ENCODE measurements at places on chromosomes 1 and 21. TPM values are rescaled to one million over a fixed set of nuclear protein-coding genes. Genes with fewer than 3 reads are reported as not detected.

The PTPN14 gene
- total RNA-seq, result 58.9 TPM

The FCAMR gene
- total RNA-seq, result not detected

The RNU1-2 gene
- under 0.01 TPM for total RNA-seq

The PGLYRP3 gene
- not detected for total RNA-seq

The CELA2A gene
- not detected for total RNA-seq

- no peak for DNase-seq
Measured at GRCh38 chr21:44749759-44750674, 38.6 kb upstream of the TSPEAR start.

GRCh38 chr21:34348890-34349519, 14.8 kb upstream of the KCNE2 start:
- DNase-seq, result no peak

The TAL1 gene
- total RNA-seq, result 37.9 TPM

DNA sequence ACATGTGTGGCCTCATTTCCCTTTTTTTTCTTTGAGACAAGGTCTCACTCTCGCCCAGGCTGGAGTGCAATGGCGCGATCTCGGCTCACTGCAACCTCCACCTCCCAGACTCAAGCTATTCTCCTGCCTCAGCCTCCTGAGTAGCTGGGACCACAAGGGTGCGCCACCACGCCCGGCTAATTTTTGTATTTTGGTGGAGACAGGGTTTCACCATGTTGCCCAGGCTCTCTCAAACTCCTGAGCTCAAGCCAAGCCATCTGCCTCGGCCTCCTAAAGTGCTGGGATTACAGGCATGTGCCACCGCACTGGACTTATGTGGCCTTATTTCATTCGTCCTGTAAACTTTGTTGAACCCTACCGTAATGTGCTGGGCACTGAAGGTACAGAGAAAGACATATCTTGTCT, 569 bp upstream of the WARS2 start:
- DNase-seq, result no peak

DNA sequence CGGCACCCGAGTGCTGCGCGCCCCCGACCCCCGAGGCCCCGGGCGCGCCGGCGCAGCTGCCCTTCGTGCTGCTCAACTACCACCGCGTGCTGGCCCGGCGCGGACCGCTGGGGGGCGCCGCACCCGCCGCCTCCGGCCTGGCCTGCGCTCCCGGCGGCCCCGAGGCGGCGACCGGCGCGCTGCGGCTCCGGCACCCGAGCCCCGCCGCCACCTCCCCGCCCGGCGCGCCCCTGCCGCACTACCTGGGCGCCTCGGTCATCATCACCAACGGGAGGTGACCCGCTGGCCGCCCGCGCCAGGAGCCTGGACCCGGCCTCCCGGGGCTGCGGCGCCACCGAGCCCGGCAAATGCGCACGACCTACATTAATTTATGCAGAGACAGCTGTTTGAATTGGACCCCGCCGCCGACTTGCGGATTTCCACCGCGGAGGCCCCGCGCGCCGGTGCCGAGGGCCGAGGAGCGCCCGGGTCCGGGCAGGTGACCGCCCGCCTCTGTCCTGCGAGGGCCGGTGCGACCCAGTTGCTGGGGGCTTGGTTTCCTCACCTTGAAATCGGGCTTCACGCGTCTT, 49.0 kb downstream of the SIM2 start:
- DNase-seq, result no peak

GRCh38 chr1:94646141-94646643, 104.6 kb upstream of the F3 start:
- DNase-seq, result no peak

GRCh38 chr1:168591066-168591465, 14.7 kb downstream of the XCL1 start:
- DNase-seq, result no peak

- no peak for DNase-seq
Measured at GRCh38 chr21:25626757-25627156, 12.3 kb upstream of the JAM2 start.

DNA sequence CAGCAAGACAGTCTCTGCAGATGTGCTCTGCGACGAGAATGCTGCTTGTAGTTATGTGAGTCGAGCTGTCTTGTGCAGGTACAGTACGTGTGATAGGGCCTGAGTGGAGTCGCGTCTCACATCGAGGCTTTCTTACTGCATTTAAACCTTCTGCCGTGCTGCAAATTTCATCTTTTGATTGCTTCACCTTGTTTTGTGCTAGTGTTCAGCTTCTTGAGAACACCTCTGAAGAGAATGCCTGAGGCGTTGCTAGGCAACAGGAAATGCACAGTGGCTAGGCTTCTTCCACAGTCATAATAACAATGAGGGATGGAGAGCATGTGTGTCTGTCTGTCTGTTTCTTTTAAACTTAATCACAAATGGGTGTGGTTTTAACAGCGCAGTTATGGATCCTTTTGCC, 52.9 kb downstream of the MRPS6 start:
- no peak for DNase-seq

The AMIGO1 gene
- total RNA-seq, result 2.4 TPM

DNA sequence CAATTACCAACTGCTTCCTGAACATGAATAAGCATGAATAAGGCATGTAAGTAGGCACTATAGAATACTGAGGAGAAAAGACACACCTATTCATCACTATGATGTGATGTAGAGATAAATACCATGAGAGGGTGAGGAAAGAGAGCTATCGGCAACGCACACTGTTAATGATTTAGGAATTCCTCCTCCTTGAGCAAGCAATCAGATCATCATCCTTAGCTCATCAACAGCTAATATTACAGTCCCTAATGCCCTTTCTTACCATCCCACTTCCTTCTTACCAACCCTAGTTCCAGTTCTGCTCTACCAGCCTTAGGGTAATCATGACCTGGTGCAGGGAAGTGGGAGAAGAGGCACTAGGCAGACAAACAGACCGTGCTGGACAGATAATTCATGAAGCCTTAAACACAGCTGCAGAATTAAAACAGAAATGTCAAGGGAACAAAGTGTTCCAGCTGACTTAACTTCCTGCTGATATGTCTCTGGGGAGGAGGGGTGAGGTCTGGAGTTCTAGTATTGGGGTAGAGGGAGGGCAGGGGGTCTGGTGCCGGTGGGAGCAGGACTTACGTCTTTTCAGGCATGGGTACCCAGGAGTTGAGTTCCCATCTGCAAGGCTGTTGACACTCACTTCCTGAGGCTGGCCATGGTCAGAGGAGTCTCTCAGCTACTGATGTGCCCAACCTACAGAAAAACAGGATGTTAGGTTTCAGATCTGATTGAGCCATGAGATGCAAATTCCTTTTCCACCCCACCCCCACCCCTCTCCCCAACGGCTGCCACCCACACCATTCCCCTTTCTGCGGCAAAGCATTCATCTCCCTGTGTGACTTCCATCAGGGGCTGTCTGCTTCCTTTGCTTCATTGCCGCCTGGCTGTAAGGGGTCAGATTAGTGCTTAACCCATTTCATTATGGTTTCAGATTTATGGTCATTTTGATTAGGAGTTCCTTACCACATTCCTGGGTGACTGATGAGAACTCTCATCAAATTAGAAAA, 12.6 kb upstream of the RCSD1 start:
- no peak for DNase-seq

The OR2G6 gene
- total RNA-seq, result not detected

DNA sequence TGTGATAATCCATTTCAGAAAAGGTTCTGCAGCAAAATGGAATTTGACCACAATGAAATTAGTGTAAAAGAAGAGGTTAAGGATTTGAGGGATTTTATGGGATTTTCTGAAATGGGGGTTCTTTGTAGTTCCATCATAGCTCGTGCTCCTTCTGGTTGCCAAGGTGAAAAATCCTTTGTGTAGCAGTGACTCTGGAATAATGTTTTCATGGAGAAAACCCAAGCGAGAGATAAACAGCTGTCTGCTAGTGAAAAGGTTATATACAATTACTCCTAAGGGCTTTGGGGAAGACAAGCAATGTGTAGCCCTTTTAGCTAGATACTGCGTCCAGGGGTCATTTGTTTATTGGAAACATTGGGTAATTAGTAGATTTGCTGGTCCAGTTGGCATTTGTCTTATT, 453.2 kb upstream of the DEPDC1 start:
- DNase-seq, result no peak

GRCh38 chr1:31667065-31667785, 22.5 kb upstream of the PEF1 start:
- DNase-seq, result no peak

The CYP4A11 gene
- not detected for total RNA-seq

- DNase-seq, result no peak
Measured at GRCh38 chr1:200211157-200211556, 183.6 kb downstream of the NR5A2 start.

- DNase-seq, result peak; percentile 52
Measured at GRCh38 chr21:38306433-38307141, 49.8 kb downstream of the KCNJ15 start.

DNA sequence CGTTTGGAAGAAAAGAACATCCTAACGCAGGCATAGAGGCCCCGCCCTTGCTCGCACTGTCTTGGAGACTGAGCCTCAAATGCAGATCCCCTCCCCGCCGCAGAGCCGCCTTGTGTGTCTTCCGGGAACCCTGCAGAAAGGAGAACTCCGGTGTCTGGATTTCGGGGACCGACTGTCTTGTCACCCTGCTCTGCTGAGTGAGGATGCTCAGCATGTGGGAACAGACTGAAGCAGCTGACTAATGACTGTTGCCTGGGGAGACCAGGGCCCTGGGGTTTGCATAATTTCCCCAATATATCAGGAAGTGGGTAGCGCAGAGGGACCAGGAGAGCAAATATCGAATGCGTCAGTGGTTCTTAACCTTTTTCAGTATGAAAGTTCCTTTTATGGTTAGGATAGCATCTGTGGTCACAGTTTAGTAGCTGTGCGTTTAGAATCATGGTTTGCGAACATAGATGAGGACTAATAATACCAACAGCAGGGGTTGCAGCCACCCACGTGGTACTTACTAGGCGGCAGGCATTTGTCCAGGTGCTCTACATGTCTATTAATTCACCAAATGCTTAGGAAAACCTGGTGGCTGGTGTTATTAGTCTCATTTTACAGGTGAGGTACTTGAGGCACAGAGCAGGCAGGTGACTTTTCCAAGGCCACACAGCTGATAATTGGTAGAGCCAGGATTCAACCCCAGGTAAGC, 14.3 kb downstream of the GPR137B start:
- no peak for DNase-seq

DNA sequence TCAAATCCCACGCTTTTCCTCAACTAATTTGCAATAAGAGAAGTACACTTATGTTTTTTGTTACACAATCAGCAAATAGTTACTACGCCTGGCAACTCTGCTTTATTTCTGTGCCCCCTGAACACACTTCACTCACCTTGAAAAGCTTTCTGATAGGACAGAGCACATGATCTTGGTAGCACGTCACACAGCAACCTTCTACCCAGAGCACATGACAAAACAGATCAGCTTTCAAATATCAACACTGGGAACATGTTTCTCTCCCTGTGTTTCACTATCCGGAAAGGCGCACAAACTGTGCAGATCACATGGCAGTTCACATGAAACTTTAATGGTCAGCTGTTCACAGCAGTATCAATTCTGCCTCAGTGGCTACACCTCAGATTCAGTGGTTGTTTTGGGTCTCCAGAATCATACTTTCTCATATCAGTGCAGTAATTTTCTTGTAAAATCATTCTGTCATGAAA, 2.2 kb downstream of the SLC19A2 start:
- no peak for DNase-seq

- no peak for DNase-seq
Measured at GRCh38 chr1:65432918-65433317, 12.4 kb downstream of the LEPR start.

DNA sequence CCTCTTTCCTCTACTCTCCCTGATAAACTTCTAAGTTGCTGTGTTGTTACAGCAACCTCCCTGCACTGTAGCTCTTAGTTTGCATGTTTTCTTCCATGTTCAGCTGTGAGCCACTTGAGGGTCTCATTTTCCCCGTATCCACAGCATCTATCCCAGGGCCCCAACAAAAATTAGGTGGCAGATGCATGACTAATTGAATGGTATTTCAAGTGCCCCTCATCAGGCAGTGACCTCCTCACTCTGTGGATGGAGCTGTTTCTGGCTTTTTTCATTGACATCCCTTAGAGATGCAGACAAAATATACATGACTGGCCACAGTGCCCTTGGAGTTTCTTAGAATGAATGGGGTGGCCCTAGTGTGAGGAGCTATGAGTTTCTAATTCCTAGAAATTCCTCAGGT, 3.4 kb downstream of the CASQ2 start:
- DNase-seq, result no peak

The CFAP74 gene
- total RNA-seq, result not detected

GRCh38 chr1:203609979-203610493, 16.6 kb upstream of the ATP2B4 start:
- no peak for DNase-seq

- DNase-seq, result no peak
Measured at GRCh38 chr1:109396871-109397580, 692 bp downstream of the SORT1 start.

DNA sequence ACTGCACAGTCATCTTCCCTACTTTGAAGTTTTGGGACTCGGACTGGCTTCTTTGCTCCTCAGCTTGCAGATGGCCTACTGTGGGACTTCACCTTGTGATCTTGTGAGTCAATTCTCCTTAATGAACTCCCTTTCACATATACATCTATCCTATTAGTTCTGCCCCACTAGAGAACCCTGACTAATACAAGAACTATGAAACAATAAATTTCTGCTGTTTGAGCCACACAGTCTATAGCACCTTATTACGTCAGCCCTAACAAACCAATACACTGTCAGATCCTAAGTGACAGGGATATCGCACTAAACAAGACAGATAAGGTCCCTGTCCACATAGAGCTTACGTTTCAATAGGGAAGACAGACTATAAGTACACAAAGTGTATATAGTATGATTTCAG, 120.1 kb downstream of the PLPP3 start:
- no peak for DNase-seq

DNA sequence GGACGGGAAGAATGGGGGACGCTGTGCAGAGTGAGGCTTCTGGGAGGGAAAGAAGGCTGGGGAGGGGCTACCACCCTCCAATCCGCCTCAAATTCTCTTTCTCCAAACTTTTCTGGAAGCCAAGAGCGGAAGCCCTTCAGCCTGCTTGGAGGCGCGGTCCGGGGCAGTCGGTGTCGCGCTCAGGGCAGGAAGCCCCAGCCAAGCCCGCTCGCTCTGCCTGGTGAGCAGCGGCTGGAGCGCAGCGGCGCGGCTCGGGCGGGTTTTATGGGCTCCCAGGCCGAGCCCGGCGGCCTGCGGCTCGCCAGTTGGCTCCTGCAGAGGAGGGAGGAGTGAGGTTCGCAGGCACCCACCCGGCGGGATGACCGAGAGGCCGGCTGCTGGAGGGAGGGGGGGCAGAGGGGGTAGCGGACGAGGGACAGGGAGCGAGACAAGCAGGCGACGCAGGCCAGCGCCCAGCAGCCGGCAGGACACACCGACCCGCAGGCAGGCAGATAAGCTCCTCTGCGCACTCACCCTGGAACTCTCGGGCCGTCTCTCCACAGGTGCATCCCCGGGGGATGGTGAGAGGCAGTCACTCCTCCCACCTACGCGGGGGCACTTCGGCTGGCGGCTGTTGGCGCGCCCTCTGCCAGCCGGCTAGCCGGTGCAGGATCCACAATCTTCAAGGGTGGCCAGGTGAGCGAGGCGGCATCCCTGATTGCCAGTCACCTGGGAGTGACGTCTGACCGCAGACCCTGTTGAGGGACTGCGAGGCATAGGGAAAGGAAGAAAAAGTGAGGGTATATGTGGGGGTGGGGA, at the start of gene AVPR1B:
AVPR1B (minus strand) TSS at position 238 of the 798 bp plus-strand sequence. CDS start 498 bp downstream, outside the sequence.
- no peak for DNase-seq

GRCh38 chr21:38637161-38637560, 138.9 kb upstream of the ERG start:
- no peak for DNase-seq

GRCh38 chr1:204431310-204432184, 19.9 kb upstream of the PPP1R15B start:
- peak; percentile 59 for DNase-seq
